ENCODE measurements at places on chromosomes 2 and 18.

- DNase-seq = no peak
These were observed 40.8 kb downstream of the DSEL start for GRCh38 chr18:67475673-67476072.

DNA sequence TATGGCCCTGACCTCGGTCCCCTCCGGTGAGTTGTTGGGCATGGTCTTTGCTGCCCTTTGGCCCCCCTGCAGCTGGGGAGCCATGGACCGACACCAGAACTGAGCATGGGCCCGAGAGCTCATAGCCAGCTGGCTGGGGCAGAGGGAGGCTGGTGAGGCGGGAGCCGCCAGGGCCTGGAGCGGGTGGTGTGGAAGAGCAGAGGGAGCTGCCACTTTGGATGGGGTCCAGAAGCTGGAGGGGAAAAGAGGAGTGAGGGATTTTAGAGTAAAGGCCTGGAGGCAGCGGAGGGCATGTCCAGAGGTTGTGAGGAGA is 16.5 kb upstream of the CNNM3 start:
- no peak for DNase-seq

GRCh38 chr2:60508339-60508917 is 45.0 kb downstream of the BCL11A start:
- no peak for DNase-seq

- peak; percentile 79 for DNase-seq
These were observed 129.2 kb upstream of the MEIS1 start for GRCh38 chr2:66305718-66306117.

- no peak for DNase-seq
These were observed 88.1 kb downstream of the MRPS9 start for GRCh38 chr2:105125920-105126319.

DNA sequence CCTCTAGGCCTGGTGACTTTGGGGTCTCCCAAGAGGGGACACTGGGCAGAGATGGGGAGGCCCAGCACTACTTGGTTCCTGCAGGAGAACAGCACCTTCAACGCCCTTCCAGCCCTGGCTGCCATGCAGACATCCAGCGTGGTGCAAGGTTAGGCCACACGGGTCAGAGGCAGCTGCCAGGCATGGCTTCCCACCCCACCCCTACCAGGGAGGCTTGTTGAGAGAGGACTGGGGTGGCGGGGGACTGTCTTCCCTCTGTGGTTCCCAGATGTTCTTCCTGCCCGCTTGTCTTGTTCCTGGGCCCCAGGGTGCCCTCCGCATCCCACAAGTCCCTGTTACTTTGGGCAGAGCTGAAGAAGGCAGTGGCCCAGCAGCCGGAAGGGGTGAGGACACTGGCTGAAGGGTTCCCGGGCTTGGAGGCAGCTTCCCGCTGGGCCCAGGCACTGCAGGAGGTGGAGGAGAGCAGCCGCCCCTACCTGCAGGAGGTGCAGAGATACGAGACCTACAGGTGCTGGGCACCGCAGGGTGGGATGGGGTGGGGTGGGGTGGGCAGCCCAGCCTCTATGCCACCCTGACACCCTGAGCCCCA is 4.5 kb downstream of the PROM2 start:
- DNase-seq = peak; percentile 27

- peak; percentile 25 for DNase-seq
These were observed 208.3 kb downstream of the EIPR1 start for GRCh38 chr2:3169106-3169870.

GRCh38 chr2:176961775-176962619 is 250.6 kb upstream of the HNRNPA3 start:
- DNase-seq = no peak
